ENCODE measurements at places on chromosomes 1 and 21. TPM values are rescaled to one million over a fixed set of nuclear protein-coding genes. Genes with fewer than 3 reads are reported as not detected.

DNA sequence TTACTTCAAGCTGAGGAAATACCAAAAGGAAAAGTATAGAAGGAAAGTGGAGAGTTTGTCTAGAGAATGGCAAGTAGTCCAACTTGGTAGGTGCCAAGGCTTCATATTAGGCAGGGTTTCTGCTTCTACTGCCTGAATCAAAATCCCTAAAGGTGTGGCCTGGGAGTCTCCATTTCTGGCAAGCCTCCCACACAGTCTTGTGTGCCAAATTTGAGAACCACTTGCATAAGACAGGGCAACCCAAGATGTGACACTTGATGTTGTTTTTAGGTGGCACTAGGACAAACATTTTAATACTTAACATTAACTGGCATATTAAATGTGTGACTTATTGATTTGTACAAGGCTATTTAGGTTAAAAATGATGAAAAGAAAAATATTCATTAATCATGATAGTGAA, 60.1 kb downstream of the ATG4C start:
- DNase-seq, result no peak

DNA sequence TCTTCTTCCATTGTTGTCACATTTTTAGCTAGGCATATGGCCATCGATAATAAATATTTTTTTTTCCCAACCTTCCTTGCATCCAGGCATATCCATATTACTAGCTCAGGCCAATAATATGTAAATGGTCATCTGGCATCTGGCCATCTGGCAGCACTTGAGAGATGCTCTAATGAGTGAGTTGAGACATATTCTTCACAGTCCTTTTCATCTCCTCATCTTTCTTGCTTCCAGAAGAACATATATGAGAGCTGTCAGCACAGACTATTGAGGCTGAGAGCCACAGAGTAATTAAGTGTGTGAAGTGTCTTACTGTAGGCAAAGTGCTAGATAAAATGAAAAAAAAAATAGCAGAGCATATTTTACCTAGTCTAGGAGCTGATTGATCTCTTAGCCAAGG, 628.4 kb upstream of the TMPRSS15 start:
- DNase-seq, result no peak

GRCh38 chr1:223225061-223225460, 82.0 kb upstream of the TLR5 start:
- DNase-seq, result no peak

- DNase-seq, result no peak
Measured at GRCh38 chr1:44810101-44810761, 1.9 kb downstream of the BTBD19 start.

DNA sequence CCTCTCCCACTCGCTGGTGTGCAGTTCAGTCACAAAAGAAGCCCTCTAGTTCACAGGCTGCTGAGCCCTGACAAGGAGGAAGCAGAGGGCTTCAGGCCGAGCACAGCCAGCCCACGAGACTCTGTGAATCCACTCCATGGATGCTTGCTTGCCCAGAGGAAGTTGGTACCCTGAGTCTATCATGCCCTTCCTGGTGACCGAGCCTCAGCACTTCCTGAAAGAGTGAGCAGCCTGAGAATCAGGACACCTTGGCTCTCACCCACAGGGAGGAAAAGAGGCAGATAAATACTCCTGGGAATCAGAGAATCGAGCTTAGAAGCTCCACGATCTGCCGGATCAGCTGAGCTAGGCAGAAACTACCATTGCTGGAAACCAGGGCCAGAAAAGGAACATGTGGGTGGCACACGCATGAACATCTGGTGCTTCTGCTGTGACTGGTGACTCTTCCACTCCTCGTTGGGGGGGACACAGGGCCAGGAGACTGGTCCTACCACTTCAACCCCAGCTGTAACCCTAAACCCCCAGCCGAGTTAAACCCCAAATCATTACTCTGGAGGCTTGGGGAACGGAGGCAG, 376.3 kb upstream of the CAMK1G start:
- DNase-seq, result no peak

- DNase-seq, result no peak
Measured at GRCh38 chr1:203537806-203538464, 44.0 kb downstream of the OPTC start.

GRCh38 chr1:21263653-21264225, 26.5 kb downstream of the ECE1 start:
- no peak for DNase-seq

DNA sequence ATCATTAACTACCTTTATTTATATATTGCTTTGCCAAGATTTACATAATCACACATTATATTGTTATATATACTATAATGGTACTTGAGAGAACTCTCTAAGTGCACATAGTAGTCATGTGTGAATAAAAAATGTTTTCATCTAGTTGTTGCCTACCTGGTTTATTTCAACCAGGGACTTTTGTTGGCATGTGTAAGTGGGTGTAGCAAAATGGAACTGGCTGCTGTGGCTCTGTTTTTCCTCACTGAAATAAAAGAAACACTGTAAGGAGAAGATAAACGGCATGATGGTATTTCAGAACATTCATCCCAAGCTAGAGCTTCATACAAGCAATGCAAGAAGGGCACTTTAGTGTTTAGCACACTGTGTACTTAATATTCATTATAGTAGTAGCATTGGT, 14.9 kb downstream of the RBBP4 start:
- no peak for DNase-seq

TNFRSF9 gene
- 112 TPM for total RNA-seq

S100A14 gene
- not detected for total RNA-seq

NUDT4B gene
- 0.68 TPM for total RNA-seq

PSMD4 gene
- 271 TPM for total RNA-seq

Data from activated T-helper 2 cell treated with anti-CD3 and anti-CD28 coated beads, Interferon-gamma antibody, Interleukin-2, Interleukin-4, amounts not matched to agents 10 μg/mL and 5 μg/mL and 100 μg/mL, durations not matched to agents 14 hours and 24 hours and 36 hours (primary cell).